Stimulated activated CD8-positive, alpha-beta memory T cell treated with anti-CD3 and anti-CD28 coated beads, Interleukin-4, amount 100 ng/mL, for 4 hours (primary cell): ENCODE measurements at places on chromosomes 2 and 18.

GRCh38 chr2:176556373-176556772, 287.1 kb downstream of the MTX2 start:
- no peak for DNase-seq

GRCh38 chr2:142881619-142882018, 4.2 kb downstream of the KYNU start:
- no peak for DNase-seq

DNA sequence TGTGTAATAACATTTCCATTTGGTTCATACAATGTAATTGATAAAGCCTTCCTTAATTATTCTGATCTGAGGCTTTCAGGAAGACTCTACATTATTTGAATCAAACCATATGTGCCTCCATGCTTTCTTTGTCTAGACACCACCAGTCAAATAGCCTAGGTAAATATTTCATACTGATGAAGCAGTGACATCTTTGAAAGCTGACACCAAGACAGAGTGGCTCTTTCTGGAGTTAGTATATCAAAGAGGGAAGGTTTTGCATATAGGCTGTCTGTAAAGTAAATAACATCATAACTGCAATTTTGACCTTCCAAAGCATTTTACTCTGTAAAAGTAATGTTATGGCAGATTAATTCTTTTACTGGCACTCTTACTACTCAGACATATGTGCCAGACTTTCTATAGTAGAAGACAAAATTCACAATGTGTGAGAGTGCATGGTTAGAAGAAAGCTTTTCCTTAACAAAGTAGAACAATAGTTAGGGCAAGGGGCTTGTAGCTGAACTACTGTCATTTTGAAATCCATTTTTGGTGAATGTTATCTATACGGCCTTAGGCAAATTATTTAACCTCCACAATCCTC, 177.3 kb downstream of the ERBB4 start:
- no peak for DNase-seq

DNA sequence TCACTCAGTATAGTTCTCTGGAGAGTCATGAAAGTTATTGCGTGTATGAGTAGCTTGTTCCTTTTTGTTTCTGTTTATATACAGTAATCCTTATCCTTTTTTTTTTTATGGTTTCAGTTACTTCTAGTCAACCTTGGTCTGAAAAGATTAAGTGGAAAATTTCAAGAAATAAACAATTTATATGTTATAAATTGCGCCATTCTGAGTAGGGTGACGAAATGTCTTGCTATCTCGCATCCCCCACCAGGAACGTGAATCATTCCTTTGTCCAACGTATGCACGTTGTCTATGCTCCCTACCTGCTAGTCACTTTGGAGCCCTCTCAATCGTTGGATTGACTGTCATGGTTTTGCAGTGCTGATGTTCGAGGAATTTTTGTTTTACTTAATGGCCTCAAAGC, 60.4 kb downstream of the FAM117B start:
- DNase-seq, result no peak

- no peak for DNase-seq
These were observed 8.6 kb upstream of the ZNF407 start for GRCh38 chr18:74589021-74589420.

GRCh38 chr2:166487171-166487570, 6.9 kb downstream of the SCN7A start:
- no peak for DNase-seq

DNA sequence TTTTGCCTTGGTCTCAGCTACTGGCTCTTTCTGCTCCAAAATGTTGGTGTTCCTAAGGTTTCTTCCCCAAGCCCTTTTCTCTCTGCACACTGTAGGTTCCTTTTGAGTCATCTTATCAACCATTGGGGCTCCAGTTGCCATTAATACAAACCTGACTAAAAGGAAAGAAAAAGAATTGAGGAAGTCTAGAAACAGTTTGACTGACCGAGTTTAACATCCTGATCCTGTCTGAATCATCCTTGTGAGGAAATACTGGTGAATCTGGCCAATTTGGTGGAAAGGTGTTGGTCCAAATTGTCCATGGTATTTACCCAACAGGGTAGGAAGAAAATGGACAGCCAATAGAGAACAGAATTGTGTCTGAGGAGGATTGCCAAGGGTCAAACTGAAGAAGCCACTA, 38.3 kb downstream of the CRYGD start:
- no peak for DNase-seq

DNA sequence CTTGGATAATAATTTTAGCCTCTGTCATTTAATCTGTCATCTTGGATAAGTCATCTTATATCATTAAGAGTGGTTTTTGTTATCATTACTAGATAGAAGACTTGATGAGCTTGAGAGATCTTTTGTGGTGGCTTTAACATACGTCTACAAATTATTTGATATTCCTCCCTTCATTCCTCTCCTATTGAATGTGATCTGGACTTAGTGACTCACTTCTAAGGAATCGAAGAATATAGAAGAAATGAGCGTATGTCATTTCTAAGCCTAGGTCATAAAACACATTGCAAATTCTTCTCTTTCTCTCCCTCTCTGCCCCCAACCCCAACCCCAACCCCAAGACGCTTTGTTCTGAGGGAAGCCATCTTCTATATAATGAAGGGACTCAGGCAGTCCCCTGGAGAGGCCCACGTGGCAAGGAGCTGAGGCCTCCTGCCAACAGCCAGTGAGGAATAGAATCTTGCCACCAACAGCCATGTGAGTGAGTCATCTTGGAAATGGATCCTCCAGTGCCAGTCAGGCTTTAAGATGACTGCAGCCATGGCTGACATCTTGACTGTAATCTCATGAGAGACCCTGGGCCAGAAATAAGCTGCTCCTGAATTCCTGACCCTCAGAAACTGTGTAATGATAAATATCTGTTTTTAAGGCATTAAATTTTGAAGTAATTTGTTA, 221.6 kb upstream of the SP5 start:
- no peak for DNase-seq

GRCh38 chr2:231563378-231563961, 29.2 kb upstream of the TEX44 start:
- DNase-seq, result no peak

- DNase-seq, result no peak
These were observed 1.3 kb downstream of the AMMECR1L start for GRCh38 chr2:127884436-127884835.

- no peak for DNase-seq
These were observed 927.0 kb downstream of the DPP10 start for GRCh38 chr2:115369400-115369799.

GRCh38 chr2:157431176-157431575, 12.7 kb downstream of the CYTIP start:
- DNase-seq, result no peak

DNA sequence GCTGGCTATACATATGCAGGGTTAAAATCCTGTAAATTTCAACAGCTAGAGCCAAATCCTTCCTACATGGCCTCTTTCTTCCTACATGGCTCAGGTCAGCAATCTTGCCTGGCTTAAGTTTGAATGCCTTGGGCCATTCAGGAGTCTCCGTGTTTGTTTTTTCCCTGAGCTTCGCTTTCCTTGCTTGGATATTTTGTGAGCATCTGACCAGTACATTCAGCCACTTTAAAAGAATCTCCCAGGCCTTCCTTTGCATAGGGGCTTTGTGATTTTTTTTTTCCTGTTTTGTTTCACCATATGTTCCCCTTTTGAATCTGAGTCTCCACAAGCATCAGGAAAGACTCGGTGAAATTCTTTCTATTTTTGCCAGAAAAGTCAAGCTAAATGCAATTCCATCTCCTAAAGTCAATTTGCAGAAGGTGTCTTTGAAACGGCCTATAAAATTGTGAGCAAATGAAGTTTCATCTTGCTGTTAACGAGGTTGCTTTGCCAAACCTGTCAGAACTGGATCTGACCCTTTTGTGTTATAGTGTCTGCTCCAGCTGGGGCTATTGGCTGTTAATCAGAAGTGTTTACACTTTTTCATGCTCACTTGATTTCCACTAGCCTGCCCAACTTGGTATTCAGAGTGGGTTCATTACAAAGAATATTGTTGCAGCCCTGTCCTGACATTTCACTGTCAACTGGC, 256.9 kb downstream of the DCC start:
- DNase-seq, result no peak

GRCh38 chr2:168529900-168530561, 74.0 kb downstream of the CERS6 start:
- DNase-seq, result no peak

- DNase-seq, result no peak
These were observed 242.1 kb downstream of the TMX3 start for GRCh38 chr18:68472701-68473295.

GRCh38 chr2:144890828-144891227, 370.9 kb upstream of the ZEB2 start:
- no peak for DNase-seq

GRCh38 chr2:111167076-111167862, 46.6 kb downstream of the BCL2L11 start:
- no peak for DNase-seq

DNA sequence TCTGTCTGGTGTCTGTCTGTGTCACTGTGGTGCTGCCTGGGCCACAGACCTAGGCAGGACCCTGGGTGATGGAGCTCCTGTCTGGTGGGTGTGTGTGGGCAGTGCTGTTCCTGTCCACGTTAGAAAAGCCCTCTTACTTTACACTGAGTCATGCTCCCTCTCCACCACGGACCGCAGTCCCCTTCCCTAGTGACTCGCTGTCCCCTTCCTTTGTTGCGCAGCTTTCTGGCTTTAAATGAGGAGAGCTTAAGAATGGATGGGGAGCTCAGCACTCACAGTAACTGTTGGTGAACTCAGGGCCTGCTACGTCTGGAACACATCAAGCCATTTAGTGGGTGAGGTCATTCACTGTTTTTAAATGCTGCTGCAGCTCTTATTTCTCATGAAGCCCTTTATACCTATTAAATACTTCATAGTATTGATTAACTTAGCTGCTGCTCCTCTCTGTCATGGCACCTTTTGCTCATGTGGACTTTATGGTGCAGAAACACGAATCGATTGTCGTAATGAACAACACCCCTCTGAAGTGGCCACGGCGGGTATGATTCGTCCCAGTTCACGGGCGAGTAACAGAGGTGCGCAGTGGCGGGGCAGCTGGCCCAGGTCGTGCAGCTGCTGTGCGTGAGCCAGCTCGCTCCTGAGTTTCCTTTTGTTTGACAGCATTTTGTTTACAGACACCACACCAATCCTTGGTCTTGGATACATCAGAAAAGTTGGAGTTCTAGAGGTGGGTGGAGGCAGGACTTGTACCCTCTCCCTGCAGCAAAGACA, 100.4 kb downstream of the LDLRAD4 start:
- DNase-seq, result no peak

- no peak for DNase-seq
These were observed 243.2 kb downstream of the GULP1 start for GRCh38 chr2:188534875-188535274.

DNA sequence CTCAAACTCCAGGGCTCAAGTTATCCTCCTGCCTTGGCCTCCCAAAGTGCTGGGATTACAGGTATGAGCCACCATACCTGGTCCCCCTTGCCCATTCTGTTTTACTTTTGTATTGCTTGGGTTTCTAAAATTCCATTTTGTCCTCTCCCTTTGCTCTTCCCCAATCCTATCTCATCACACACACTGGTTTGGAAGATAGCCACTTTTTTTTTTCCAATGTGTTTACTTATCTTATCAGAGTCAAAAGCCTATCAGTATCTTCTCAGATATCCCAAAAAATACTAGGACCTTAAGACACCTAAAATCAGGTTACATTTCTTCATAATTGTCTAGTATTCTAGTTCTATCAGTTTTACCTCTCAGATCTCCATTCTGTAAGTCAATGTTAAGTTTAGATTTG, 56.1 kb downstream of the MSH2 start:
- no peak for DNase-seq

- DNase-seq, result no peak
These were observed 138.7 kb downstream of the MGAT5 start for GRCh38 chr2:134392442-134393074.

- DNase-seq, result no peak
These were observed 2.1 kb downstream of the GULP1 start for GRCh38 chr2:188293601-188294351.

GRCh38 chr18:75173125-75173432, 35.9 kb downstream of the PTGR3 start:
- DNase-seq, result no peak

DNA sequence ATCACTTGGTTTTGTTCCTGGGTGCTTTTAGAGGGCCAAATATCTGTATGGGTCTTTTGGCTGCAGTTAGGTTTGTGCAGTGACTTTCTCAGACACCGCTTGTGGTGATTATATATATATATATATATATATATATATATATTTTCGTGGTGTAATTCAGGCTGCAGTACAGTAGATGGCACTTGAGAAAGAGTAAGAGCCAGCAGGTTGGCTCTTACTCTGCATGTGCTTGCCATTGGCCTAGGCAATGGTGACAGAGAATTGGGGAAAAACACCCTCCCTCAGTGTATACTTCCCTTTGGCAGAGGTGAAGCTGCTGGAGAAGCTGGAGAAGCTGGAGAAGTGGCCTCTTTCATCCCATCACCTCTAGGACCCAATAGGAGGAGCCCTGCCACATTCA, 22.2 kb upstream of the MYL1 start:
- no peak for DNase-seq

- no peak for DNase-seq
These were observed 401.1 kb downstream of the BCL11A start for GRCh38 chr2:60152226-60152833.

DNA sequence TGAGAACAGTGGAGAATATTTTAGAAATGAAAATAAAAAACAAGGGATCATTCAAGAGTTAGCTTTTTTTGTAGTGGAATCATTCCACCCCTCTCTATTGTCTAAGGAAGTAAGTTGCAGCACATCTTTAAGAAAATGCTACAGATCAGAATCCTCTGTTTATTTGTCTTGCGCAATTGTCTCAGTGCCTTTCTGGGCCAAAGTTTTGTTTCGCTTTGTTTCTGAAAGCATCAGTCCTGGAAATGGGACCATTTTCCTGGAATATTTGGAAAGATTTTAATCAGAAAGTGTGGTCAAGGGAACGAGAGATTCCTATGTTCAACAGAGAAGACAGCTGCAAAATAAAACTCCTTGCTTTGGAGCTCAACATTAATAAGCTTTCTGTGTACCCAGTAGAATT, 74.0 kb downstream of the NRXN1 start:
- DNase-seq, result no peak

DNA sequence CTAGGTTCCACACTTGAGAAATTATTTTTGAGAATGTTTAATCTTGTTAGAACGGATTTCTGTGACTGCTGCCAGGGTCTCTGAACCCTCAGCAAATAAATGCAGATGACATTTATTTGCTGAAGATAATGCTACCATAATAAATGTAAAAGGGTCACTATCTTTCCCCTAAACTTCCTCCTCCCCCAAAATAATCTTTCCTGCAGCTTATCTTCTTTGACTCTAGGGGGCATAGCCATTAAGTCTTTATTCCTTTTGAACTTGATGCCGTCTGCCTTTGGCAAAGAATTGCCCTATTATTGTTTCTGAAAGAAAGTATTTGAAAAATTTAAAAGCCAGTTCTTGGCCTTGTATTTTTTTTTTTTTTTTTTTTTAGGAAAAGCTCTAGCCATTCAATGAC, 63.6 kb upstream of the ACSL3 start:
- no peak for DNase-seq

DNA sequence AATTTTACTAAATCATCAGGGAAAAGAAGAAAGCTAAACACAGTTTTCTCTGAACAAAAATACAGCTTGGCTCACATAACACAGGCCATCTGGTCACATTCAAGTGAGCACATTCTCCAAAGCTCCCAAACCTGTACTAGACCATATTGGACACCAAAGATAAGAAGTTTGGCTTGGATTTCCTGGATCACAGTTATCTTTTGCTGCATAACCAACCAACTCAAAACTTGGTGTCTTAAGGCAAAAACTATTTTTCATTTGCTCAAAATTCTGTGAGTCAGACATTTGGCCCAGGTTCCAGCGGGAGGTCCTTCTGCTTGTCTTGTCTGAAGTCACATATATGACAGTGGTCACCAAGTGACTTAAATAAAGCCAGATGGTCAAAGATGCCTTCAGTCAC, 83.2 kb downstream of the GYPC start:
- DNase-seq, result no peak

GRCh38 chr18:36187826-36188721, 777 bp downstream of the MOCOS start:
- DNase-seq, result no peak
